ENCODE measurements at places on chromosomes 3 and 15. TPM values are rescaled to one million over a fixed set of nuclear protein-coding genes. Genes with fewer than 3 reads are reported as not detected.

The TMEM108 gene
- total RNA-seq = 34.4 TPM

The CACNA1D gene
- 121 TPM for total RNA-seq

The TMCO5A gene
- total RNA-seq = not detected

The SLC12A1 gene
- 1.3 TPM for total RNA-seq

The CEP63 gene
- total RNA-seq = 44.4 TPM

The GOLGA6B gene
- total RNA-seq = not detected

The ILDR1 gene
- total RNA-seq = not detected

The LDHAL6B gene
- not detected for total RNA-seq

The DUSP7 gene
- 38.0 TPM for total RNA-seq

The CP gene
- 2.4 TPM for total RNA-seq

The TNIK gene
- 90.8 TPM for total RNA-seq

The SLC24A5 gene
- not detected for total RNA-seq

The LARP6 gene
- 97.6 TPM for total RNA-seq

The FES gene
- 8.7 TPM for total RNA-seq

The CLSTN2 gene
- 56.9 TPM for total RNA-seq

The IL17RE gene
- 1.9 TPM for total RNA-seq

The BFSP2 gene
- not detected for total RNA-seq
